Mesothelial cell of epicardium (in vitro differentiated cells): ENCODE measurements at places on chromosomes 16 and 17. TPM values are rescaled to one million over a fixed set of nuclear protein-coding genes. Genes with fewer than 3 reads are reported as not detected.

Gene LCAT
- 68.5 to 73.8 TPM (median 68.8 TPM) in 3 replicates for total RNA-seq

GRCh38 chr17:81884968-81885367, 6.4 kb downstream of the ALYREF start:
- no peak for DNase-seq

Gene PHOSPHO1
- 0.25 to 0.40 TPM in 2 of 3 replicates, not detected in the other for total RNA-seq

Gene LRRC37A
- total RNA-seq, result 5.9 to 7.3 TPM (median 7.3 TPM) in 3 replicates

GRCh38 chr17:14204084-14204483, 32.6 kb downstream of the CDRT15 start:
- no peak for DNase-seq
